Upper lobe of right lung (tissue), 1 donor: ENCODE measurements at places on chromosomes 7 and 10.
A peak's percentile ranks its signal among the peaks of the same experiment; 100 is the strongest.

GRCh38 chr7:134890246-134891240 is 95.8 kb upstream of the AGBL3 start:
- peaks cover 8% of the 10 kb centered on the region for H3K4me1 ChIP-seq
- H3K27me3 ChIP-seq: no peaks in the 10 kb centered on the region
- H3K36me3 ChIP-seq: no peaks in the 10 kb centered on the region
- no peak overlapping the region for H3K27ac ChIP-seq
- H3K4me3 ChIP-seq: peak overlapping the region; percentile 51
- DNase-seq: no peak

DNA sequence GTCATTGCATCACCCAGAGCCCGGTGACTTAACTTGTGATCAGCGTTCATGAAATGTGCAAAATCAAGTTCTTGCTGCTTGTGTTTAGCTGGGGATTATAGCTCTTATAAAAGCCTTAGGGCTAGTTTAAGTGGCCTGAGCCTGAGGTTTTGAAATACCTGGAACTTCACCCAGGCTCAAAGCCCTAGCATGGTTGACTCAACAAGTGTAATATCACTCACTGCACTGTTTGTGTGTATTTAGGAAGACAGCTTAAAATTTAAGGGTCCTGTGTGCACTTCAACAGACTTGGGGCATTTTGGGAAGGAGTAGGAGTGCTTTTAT is 489.5 kb downstream of the GATA3 start:
- no peak for DNase-seq
- no peaks in the 10 kb centered on the region for H3K4me1 ChIP-seq
- H3K27ac ChIP-seq: no peak overlapping the region
- no peak overlapping the region for H3K4me3 ChIP-seq

- no peak overlapping the region for H3K4me3 ChIP-seq
- H3K4me1 ChIP-seq: peaks cover 4% of the 10 kb centered on the region
- H3K27me3 ChIP-seq: no peaks in the 10 kb centered on the region
- peak; percentile 66 for DNase-seq
Measured at GRCh38 chr7:151550656-151551286, 31.1 kb upstream of the RHEB start.

DNA sequence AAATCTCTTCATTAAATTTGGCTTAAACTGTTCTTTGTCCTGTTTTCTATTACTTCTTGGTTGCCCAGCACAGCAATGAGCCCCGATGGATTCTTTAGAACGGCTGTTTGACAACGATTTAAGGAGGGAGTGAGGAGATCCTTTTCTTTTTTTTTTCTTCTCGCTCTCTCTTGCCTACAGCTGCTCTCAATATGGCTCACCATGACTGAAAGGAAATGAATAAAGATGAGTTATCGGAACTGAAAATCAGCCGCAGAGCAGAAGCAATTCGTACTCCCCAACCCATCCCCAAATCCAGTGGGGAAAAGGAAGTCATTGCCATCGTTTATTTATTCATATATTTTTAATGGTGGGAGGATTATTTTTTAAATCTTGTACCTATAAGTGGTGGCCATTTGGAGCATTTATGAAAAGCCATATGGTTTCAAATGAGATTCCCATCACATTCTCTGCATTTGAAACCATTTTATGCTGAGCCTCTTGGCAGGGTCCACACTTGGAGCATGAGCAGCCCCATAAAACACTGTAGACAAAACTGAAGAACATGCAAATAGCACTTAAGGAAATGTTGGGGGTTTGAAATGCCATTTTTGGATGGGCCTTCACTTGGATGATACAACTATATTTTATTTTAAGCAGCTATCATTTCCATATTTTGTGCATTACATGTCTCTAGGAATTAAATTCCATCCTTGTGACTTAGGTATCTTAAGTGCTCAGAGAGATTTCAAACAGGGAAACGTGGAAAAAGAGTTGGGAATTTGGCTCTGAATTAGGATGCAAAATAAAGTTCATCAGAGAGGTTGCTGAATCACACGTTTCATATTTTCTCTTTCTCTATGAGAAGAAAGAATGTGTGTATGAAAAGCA is 107.7 kb upstream of the FZD1 start:
- H3K27ac ChIP-seq: no peak overlapping the region
- DNase-seq: no peak
- H3K4me1 ChIP-seq: no peaks in the 10 kb centered on the region
- no peak overlapping the region for H3K4me3 ChIP-seq
- no peaks in the 10 kb centered on the region for H3K36me3 ChIP-seq
- no peaks in the 10 kb centered on the region for H3K27me3 ChIP-seq

- no peaks in the 10 kb centered on the region for H3K36me3 ChIP-seq
- no peak for DNase-seq
- no peaks in the 10 kb centered on the region for H3K27me3 ChIP-seq
- H3K4me1 ChIP-seq: no peaks in the 10 kb centered on the region
- H3K4me3 ChIP-seq: no peak overlapping the region
Measured at GRCh38 chr7:18202315-18203045, 174.8 kb upstream of the PRPS1L1 start.

DNA sequence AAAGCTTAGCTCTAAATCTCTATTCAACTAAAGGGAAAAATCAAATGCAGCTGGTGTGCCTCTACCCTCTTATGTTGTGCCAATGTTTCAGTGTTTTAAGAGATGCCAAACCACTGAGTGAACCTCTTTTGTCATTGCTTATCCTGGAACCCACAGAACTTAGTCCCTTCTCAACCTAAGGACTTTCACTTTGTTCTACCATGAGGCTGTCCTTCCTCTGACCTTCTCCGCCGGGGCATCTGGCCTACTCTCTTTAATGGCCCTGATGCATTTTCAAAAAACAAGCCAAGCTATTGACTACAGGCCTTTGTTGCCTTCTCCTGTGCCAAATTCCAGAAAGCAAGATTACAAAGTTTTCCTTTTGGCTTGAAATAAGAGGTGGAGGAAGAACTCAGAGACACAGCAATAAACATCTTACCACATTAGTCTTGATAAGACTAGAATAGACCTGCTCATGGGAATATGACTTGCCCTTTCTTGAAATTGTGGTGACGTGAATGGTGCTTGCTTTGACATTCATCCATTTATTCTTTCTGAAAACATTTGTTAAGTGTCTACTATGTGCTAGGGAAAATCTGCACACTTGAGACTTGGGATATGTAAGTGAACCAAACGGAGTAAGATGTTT is 253.2 kb upstream of the SMIM30 start:
- no peak overlapping the region for H3K27ac ChIP-seq
- DNase-seq: no peak
- no peaks in the 10 kb centered on the region for H3K27me3 ChIP-seq

DNA sequence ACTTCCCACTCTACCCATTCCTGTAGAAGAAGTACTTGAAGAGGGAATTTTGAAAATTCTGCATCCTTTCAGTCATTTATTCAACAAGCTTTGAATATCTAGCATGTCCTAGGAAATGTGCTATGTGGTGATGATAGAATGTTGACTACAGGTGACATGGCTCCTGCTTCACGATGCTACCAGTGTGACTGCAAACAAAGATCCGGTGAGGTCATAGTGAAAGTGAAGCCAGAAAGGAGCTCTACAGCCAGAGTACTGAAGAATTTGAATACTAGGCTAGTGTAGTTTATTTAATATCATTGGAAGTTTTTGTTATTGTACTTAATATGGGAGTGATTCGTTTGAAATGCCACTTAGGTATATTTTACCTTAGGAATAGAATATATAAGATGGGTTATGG is 348.1 kb downstream of the TFEC start:
- DNase-seq: no peak
- H3K4me3 ChIP-seq: no peak overlapping the region
- no peaks in the 10 kb centered on the region for H3K27me3 ChIP-seq
- no peak overlapping the region for H3K27ac ChIP-seq

DNA sequence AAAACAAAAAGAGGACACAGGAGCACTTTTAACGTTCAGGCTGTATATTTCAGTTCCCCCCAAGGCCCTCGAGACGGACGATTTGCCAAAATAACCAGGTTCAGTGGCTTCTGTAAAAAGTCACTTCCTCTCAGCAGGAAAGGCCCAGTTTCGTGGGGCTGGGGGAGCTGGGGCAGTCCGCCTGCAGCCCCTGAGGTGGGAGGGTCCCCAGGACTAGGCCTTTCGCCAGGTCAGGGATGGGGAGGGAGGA is 28.8 kb downstream of the WDR86 start:
- peak overlapping the region; percentile 26 for H3K4me3 ChIP-seq
- peaks cover 27% of the 10 kb centered on the region for H3K27me3 ChIP-seq
- peaks cover 27% of the 10 kb centered on the region for H3K36me3 ChIP-seq
- H3K4me1 ChIP-seq: peaks cover 10% of the 10 kb centered on the region

DNA sequence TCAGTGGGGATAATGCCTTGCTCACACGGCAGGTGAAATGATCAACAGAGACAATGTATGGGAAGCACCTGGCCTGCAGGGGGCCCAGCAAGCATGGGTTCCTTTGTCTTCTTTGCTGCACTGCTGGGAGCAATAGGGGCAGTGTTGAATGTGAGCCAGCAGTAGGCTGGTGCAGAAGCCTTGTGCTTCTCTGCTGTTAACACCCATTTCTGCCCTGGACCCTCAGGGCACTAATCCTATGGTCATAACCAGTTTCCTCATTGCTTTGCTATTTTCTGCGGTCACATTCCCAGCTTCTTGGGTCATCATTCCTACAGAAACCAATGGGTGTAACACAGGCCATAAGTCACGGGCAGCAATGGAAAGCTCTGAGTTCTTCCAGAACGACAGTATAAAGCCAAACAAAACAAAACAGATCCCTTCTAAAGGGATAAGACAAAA is 10.9 kb upstream of the LGI1 start:
- H3K36me3 ChIP-seq: no peaks in the 10 kb centered on the region
- no peak for DNase-seq
- H3K27ac ChIP-seq: no peak overlapping the region
- H3K4me1 ChIP-seq: peaks cover 9% of the 10 kb centered on the region
- no peak overlapping the region for H3K4me3 ChIP-seq
- H3K27me3 ChIP-seq: no peaks in the 10 kb centered on the region

DNA sequence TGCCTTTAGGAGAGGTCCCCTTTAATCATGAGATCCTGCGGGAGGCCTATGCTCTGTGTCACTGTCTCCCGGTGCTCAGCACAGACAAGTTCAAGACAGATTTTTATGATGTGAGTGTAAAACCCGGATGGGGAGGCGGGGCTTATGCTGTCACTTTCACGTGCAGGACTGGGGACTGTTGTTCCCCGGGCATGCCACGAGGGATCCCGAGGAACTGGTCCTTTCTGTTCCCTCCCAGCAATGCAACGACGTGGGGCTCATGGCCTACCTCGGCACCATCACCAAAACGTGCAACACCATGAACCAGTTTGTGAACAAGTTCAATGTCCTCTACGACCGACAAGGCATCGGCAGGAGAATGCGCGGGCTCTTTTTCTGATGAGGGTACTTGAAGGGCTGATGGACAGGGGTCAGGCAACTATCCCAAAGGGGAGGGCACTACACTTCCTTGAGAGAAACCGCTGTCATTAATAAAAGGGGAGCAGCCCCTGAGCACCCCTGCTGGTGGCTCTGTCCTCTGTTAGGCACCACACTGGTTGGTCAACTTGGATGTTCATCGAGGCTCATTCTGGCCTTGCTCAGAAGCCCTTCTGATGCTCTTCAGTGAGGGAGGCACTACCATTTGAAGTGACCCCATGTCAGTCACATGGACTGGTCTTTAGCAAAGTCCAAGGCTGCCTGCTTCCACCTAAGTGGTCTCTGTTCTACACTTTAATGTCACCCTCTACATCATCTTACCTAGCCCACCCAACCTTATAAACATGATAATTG is 2.8 kb downstream of the COPS6 start:
- no peak for DNase-seq
- H3K27ac ChIP-seq: no peak overlapping the region
- H3K27me3 ChIP-seq: no peaks in the 10 kb centered on the region
- H3K4me1 ChIP-seq: peaks cover 13% of the 10 kb centered on the region

- H3K27ac ChIP-seq: no peak overlapping the region
- no peaks in the 10 kb centered on the region for H3K36me3 ChIP-seq
- no peaks in the 10 kb centered on the region for H3K27me3 ChIP-seq
Measured at GRCh38 chr10:49746626-49747302, 15.4 kb downstream of the OGDHL start.

- no peak overlapping the region for H3K27ac ChIP-seq
- no peaks in the 10 kb centered on the region for H3K36me3 ChIP-seq
- no peak for DNase-seq
- H3K4me3 ChIP-seq: no peak overlapping the region
- H3K4me1 ChIP-seq: no peaks in the 10 kb centered on the region
- H3K27me3 ChIP-seq: no peaks in the 10 kb centered on the region
Measured at GRCh38 chr7:133183969-133184368, 68.9 kb upstream of the EXOC4 start.

DNA sequence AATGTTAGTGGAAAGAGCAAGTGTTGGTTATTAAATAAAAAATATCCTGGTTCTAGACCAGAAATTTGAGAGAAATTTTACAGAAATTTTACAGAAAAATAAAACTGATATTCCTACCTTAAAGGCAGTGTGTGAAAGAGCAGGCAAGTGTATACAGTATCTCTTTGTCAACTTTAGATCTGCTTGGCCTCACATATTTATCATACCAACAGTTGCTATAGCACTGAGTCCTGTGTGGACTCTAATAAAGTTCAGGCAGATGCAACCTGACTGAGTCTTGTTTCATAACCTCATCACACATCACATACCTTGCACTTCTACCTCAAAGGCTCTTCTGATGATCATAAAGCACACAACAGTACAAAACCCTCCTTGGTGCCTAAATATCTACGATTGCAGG is 552.4 kb upstream of the PCDH15 start:
- H3K27me3 ChIP-seq: no peaks in the 10 kb centered on the region
- H3K36me3 ChIP-seq: no peaks in the 10 kb centered on the region
- H3K4me1 ChIP-seq: no peaks in the 10 kb centered on the region

GRCh38 chr7:151660141-151660540 is 140.4 kb upstream of the RHEB start:
- no peak overlapping the region for H3K27ac ChIP-seq
- no peaks in the 10 kb centered on the region for H3K36me3 ChIP-seq
- H3K4me3 ChIP-seq: no peak overlapping the region
- peaks cover 10% of the 10 kb centered on the region for H3K4me1 ChIP-seq

DNA sequence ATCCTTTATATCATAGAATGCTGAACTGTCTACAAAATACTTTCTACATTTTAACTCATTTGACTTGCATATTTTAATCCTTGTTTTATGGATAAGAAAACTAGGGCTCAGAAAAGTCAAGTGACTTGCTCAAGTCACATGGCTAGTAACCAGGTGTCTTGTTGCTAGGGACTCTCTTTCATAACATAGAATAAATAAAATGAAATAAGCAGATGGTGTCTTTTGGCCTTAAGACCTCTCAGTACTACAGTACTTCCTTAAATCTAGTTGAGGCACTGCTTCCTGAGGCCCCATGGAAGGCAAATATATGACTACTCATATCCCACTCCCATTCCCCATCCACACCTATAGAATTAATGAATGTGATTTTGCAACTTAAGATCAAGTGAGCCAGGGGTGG is 87.9 kb downstream of the CDK6 start:
- no peak for DNase-seq
- H3K27me3 ChIP-seq: no peaks in the 10 kb centered on the region
- H3K27ac ChIP-seq: no peak overlapping the region
- no peaks in the 10 kb centered on the region for H3K4me1 ChIP-seq

DNA sequence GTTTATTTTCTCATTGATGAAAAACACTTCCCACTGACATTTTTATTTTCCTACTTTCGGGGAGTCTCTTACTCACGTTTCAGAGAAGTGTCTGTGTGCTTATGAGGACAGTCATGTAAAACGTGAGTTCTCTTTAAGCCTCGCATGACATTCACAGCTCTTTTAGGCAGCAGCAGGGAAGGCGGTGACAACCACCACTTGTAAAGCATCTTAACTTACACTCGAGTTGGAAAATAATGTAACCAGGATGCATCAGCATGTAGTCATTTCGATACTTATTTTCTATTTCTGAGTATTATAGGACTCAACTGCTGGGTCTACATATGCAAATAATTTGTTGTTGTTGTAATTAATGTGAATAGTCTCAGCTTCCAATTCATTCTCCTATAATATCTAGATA is 153.6 kb downstream of the SEMA3D start:
- DNase-seq: no peak
- no peak overlapping the region for H3K27ac ChIP-seq
- H3K4me3 ChIP-seq: no peak overlapping the region
- peaks cover 6% of the 10 kb centered on the region for H3K4me1 ChIP-seq
